Activated CD4-positive, alpha-beta T cell treated with anti-CD3 and anti-CD28 coated beads, Interleukin-2, amount 10 ng/mL, durations not matched to agents 7 days and 5 days (primary cell): ENCODE measurements at places on chromosomes 1 and 21. TPM values are rescaled to one million over a fixed set of nuclear protein-coding genes. Genes with fewer than 3 reads are reported as not detected.
A peak's percentile ranks its signal among the peaks of the same experiment; 100 is the strongest.

The MATN1 gene
- total RNA-seq = not detected

The FAM167B gene
- 0.87 TPM for total RNA-seq

The SERINC2 gene
- total RNA-seq = 0.20 TPM

The DENND2C gene
- total RNA-seq = 0.12 TPM

The AMY1C gene
- not detected for total RNA-seq

- no peaks in the 10 kb centered on the region for H3K4me1 ChIP-seq
- H3K27ac ChIP-seq = no peak overlapping the region
- H3K27me3 ChIP-seq = no peaks in the 10 kb centered on the region
- H3K36me3 ChIP-seq = peaks cover 3% of the 10 kb centered on the region
- H3K4me3 ChIP-seq = no peak overlapping the region
These were observed 49.7 kb downstream of the EEIG2 start for GRCh38 chr1:108609483-108610049.

DNA sequence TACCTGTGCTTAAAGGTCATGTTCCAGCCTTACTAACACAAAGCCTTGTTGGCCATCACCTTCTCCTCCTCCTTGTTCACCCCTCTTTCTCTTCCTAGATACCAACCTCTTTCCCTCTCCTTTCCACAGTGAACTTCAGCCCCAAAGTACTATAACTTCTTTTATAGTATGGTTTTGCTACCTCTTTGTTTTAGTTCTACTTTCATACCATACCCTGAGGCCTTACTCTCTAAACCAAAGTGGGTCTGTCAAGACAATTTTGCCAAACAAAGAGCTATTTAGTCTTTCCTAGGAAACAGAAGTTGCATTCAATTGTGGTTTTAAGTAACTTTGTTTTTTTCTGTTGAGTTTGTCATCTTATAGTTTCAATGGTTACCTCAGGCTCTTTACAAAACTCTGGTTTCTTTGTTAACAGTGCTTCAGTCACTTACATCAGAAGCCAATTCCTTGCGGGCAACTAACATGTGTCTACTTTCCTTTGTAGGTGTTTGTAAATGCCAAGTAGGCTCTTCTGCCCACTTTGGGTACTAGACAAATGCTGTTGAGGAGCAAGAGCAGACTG is 623.9 kb upstream of the PKN2 start:
- DNase-seq = no peak
- H3K36me3 ChIP-seq = no peaks in the 10 kb centered on the region
- H3K4me1 ChIP-seq = no peaks in the 10 kb centered on the region
- no peak overlapping the region for H3K4me3 ChIP-seq
- H3K27me3 ChIP-seq = no peaks in the 10 kb centered on the region

- no peak overlapping the region for H3K27ac ChIP-seq
- H3K4me1 ChIP-seq = no peaks in the 10 kb centered on the region
- H3K27me3 ChIP-seq = no peaks in the 10 kb centered on the region
- H3K4me3 ChIP-seq = no peak overlapping the region
- H3K36me3 ChIP-seq = no peaks in the 10 kb centered on the region
These were observed 75.5 kb downstream of the KAZN start for GRCh38 chr1:14674030-14674429.

GRCh38 chr1:235648407-235648907 is 1.1 kb downstream of the GNG4 start:
- peaks cover 65% of the 10 kb centered on the region for H3K27me3 ChIP-seq
- no peak for DNase-seq
- peaks cover 29% of the 10 kb centered on the region for H3K4me1 ChIP-seq

DNA sequence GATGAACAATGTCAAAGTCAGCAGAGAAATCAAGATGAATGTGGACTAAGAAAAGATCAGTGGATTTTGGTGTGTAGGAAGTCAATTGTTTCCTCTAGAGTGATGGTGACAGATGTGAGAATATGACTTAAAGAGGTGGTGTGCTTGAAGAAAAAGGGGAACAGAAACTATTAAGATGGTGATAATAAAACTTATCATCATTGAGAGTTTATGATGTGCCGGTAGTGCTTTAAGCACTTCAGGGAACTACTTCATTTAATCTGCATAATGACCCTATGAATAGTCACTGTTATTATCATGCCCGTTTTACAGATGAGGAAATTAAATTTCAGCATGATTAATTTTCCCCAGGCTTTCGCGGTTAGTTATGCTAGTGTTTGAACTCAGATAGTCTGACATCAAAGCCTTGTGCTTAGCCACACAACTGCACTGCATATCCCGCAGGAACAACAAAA is 246.9 kb upstream of the LRRC7 start:
- H3K4me3 ChIP-seq = no peak overlapping the region
- no peaks in the 10 kb centered on the region for H3K4me1 ChIP-seq
- DNase-seq = no peak
- no peaks in the 10 kb centered on the region for H3K27me3 ChIP-seq

- peaks cover 3% of the 10 kb centered on the region for H3K27me3 ChIP-seq
- H3K4me1 ChIP-seq = no peaks in the 10 kb centered on the region
- H3K36me3 ChIP-seq = no peaks in the 10 kb centered on the region
- no peak for DNase-seq
- no peak overlapping the region for H3K4me3 ChIP-seq
These were observed 31.2 kb downstream of the KCNA10 start for GRCh38 chr1:110487726-110488125.

- H3K27me3 ChIP-seq = no peaks in the 10 kb centered on the region
- H3K4me3 ChIP-seq = no peak overlapping the region
- H3K27ac ChIP-seq = peak overlapping the region; percentile 84
- H3K36me3 ChIP-seq = no peaks in the 10 kb centered on the region
- no peak for DNase-seq
These were observed 13.4 kb downstream of the CATSPER4 start for GRCh38 chr1:26203642-26204318.
